ENCODE measurements at places on chromosomes 6 and 20.

DNA sequence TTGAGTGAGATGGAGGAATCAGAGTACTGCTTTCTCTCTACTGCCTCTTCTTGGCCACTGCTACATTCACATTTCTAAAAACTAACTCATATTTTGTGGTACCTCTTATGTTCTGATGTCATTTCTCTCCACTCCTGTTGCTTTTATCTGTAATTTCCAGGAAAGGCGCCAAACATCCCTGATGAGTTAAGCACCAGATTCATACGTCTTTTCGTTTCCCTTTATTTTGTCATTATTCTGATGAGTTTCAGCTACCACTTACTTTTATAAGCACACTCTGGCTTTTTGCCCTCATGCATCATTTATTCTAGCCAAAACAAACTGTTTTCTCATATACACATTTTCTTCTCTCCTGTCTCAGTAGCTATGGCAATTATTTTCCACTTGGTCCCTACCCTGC is 680.0 kb downstream of the RNF144B start:
- DNase-seq, result no peak

DNA sequence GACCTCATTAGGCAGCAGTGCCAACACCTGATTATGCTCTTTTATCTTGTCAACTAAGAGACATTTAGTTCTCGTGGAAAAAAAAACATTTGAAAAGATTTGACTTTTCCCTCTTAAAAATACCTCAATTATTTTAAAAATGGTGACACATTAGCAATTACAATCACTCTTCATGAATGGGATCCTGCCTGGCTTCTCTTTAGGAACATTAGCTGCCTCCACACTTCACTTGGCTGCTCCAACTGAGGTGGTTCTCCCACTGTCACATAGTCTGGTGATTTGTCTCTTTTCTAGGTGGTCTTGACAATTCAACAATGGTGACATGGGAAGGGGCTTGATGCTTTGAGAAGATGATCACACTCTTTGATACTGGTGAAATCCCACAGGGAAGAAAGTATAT is 26.2 kb upstream of the SLC35F1 start:
- DNase-seq, result no peak

- no peak for DNase-seq
Measured at GRCh38 chr6:85580878-85581267, 12.8 kb downstream of the SNX14 start.

GRCh38 chr6:129637340-129638054 is 72.5 kb downstream of the ARHGAP18 start:
- DNase-seq, result no peak

- DNase-seq, result no peak
Measured at GRCh38 chr6:7893342-7893741, 17.2 kb downstream of the TXNDC5 start.

GRCh38 chr6:811831-812230 is 118.9 kb upstream of the EXOC2 start:
- no peak for DNase-seq

- no peak for DNase-seq
Measured at GRCh38 chr6:18501663-18502013, 114.5 kb downstream of the RNF144B start.

GRCh38 chr20:36074983-36075382 is 79.6 kb upstream of the EPB41L1 start:
- DNase-seq, result no peak
